ENCODE measurements at places on chromosomes 12 and 14.

- no peak for DNase-seq
Measured at GRCh38 chr14:101334656-101335055, 226.6 kb upstream of the DIO3 start.

GRCh38 chr12:26229910-26230309 is 34.5 kb downstream of the SSPN start:
- DNase-seq: no peak

DNA sequence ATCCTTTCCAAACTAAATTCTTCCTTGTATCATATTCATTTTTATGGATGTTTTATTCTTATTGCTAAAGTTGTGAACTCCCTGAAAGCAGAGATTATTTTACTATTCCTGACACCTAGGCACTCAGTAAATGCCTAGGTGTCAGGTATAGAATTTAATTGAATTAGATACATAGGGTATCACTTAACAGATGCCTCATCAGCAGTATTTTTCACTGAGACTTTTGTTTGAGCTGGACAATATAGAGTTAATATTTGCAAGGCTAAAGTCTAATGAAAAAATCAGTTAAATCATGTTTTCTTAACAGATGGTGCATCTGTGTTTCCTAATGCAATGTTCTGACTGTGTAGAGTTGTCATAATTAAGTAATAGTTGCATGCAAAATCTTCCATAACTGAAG is 182.7 kb downstream of the DERA start:
- no peak for DNase-seq

DNA sequence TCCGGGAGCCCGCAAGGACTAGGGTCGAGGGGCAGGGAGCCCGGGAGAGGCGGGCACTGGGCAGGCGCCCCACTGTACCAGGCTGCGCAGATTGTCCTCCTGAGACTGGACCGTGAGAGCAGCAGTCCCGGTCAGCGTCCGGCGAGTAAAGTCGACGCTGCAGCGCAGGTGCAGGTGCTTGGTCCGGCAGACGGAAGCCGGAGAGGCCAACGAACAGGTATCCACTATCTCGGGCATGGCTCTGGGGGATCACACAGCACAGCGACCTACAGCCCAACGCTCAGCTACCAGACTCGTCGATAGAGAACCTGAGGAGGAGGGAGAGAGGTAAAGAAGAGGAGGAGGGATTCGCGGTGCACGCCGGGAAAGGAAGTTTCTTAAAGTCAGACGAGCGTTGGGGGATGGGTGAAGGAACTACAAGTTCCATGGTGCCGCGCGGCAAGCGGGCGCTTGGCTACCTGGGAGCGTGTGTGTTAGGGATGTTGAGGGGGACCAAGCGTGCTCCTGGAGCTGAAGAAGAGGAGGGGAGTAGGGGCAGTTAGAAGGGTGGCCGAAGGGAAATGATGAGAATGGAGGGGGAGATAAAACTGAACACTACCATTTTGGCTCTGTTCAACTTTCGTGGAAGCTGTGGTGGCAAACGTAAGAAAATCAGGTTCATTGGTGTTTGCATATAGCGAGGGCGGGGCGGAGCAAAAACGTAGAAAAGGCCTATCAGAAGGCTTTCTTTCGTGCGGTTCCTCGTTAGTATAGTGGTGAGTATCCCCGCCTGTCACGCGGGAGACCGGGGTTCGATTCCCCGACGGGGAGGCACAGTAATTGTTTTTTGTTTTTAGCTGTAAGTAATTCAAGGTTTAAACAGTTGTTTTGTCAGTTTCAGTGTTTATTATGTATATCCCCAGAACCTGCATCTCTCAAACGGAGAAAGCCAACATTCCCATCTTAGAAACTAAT is at the start of gene LTA4H:
LTA4H (minus strand) TSS at position 305 of the 954 bp plus-strand sequence; CDS start at position 237, 68 bp downstream.
- DNase-seq: peak; percentile 95

DNA sequence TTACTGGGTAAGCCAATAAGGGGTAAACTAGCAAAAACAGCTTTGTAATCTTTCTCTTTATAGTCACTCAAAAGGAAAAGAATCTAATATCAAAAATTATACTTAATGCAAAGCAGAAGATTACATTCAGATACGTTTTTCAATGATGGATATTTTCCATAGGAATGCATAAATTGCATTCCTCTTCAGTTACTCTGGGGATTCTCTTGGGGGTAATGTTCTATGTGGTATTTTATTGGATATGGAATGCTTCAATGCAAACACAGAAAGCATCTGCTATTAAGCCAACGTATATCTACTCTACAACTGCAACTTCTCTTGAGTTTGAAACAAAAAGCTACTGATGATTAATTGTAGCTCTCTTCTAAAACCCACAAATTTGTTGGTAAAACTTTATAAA is 106.0 kb downstream of the SLC41A2 start:
- no peak for DNase-seq

- DNase-seq: no peak
Measured at GRCh38 chr14:21039585-21040369, 2.4 kb upstream of the RNASE7 start.

DNA sequence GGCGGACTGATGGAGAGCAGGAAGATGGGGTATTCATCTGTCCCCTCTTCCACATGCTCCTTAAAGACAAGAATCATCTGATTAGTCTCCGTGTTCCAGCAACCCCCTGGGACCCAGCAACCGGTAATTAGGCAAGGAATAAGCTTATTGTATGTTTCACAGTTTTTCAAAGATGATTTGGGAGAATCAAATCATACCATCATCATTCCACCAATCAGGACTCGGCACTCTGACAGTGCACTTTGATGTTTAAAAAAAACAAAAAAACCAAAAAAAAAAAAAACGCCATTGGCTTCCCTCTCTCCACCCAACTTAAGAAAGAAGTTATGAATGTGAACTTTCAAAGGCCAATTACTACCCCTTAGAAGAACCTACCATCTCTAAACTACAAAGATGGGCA is 1.3 kb upstream of the DYNC1H1 start:
- DNase-seq: no peak

- DNase-seq: no peak
Measured at GRCh38 chr12:49415521-49415970, 48.3 kb downstream of the SPATS2 start.

GRCh38 chr12:119283310-119283709 is 51.2 kb upstream of the CCDC60 start:
- DNase-seq: no peak

DNA sequence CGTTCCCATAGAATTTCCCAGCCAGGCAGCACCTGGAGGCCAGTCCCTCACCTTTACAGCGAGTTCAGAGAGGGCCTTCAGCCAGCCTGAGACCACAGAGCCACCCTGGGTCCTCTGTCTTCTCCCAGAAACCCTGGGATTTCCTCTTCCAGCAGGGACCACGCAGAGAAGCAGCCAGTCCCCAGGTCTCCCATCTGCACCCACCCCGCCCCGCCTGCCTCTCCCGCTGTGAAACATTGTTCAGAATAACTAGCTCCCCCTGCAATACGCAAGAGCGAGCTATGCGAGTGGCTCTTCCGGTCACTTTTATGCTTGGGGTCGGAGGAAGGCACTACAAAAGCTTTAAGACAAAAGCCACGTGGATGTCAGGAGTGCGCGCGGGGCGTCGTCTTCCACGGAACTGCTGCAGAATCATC is 77.8 kb downstream of the SERPINA3 start:
- DNase-seq: no peak

GRCh38 chr12:15808250-15808649 is 19.1 kb upstream of the EPS8 start:
- DNase-seq: no peak

- no peak for DNase-seq
Measured at GRCh38 chr14:68282479-68283377, 463.1 kb downstream of the RAD51B start.

GRCh38 chr14:61486930-61487495 is 165.6 kb downstream of the PRKCH start:
- DNase-seq: no peak

DNA sequence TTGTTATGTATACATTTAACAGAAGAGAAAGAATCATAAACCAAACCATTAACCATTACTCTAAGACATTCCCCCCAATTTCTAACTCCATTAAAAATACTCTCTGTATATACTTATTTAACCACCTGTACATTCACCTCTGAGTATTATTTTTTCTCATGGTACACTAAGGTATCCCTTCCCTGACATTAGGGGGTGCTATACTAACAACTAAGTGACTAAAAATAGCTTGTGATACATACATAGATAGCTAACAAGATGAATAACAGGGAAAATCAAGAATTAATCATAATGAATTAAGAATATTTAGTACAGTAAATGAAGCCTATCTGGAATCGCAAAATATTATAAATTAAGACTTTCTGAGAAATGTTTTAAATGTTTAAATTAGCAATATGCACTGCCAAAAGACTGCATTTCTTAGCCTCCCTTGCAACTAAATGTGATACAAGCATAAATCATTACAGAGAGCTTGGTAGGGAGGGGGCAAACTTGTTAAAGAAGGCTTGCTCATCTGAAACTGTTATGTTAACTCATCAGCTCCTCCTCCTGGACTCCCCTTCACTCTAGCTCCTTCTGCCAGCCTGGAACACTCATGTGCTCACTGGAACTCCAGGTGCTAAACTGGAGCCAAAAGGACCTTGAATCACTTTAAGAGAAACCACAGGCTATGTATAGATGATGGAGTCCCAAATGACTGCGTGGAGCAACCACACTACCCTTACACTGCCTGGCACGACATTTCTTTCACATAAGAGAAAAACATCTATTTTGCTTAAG is 14.9 kb downstream of the C2CD5 start:
- no peak for DNase-seq

DNA sequence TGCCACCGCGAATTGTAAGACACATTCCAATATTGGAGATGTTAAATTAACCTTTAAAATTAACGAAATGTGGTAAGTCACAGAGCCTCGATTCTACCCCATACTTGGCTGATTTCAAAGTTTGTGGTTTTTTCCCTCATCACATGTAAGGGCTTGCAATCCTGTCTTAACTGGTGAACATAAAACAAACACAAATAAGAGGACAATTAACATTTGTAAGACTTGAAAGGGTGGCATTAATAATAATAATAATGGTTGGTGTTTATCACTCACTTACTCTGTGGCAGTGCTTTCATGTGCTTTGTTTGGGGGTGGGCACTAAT is 26.6 kb downstream of the PPFIBP1 start:
- no peak for DNase-seq

- DNase-seq: no peak
Measured at GRCh38 chr12:50934981-50935807, 17.1 kb upstream of the HIGD1C start.

DNA sequence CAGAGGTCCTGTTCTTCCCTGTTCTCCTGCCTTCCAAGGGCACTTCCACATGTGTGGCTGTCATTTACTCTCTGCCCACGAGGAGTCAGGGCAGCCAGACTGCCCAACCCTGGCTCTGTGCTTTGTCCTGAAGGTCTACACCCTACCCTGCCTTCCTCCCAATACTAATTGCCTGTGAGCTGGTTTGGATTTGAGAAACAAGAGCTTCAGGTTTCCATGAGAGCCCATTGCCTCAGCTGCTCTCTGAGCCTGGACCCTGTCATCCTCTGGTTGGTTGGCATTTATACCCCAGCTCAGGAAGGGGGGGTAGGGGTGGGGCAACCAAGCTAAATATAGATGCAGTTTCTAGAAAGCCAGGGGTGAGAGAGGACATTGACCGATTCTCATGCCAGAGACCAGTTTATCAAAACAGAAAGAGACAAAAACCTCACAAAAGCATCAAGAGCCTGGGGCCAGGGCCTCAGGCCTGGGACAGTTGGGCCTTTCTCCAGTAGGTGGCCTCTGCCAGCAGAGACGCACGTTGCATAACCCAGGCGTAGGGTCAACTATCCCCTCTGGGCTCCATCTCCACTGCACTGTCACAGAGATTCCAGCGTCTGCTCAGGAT is 34.5 kb downstream of the VDR start:
- DNase-seq: no peak

- no peak for DNase-seq
Measured at GRCh38 chr14:42572032-42572431, 965.4 kb downstream of the LRFN5 start.

- peak; percentile 14 for DNase-seq
Measured at GRCh38 chr14:32075672-32076277, 1.3 kb upstream of the ARHGAP5 start.

GRCh38 chr14:104147346-104148125 is 9.1 kb downstream of the KIF26A start:
- DNase-seq: no peak

GRCh38 chr12:94725375-94726168 is 75.2 kb upstream of the TMCC3 start:
- no peak for DNase-seq

DNA sequence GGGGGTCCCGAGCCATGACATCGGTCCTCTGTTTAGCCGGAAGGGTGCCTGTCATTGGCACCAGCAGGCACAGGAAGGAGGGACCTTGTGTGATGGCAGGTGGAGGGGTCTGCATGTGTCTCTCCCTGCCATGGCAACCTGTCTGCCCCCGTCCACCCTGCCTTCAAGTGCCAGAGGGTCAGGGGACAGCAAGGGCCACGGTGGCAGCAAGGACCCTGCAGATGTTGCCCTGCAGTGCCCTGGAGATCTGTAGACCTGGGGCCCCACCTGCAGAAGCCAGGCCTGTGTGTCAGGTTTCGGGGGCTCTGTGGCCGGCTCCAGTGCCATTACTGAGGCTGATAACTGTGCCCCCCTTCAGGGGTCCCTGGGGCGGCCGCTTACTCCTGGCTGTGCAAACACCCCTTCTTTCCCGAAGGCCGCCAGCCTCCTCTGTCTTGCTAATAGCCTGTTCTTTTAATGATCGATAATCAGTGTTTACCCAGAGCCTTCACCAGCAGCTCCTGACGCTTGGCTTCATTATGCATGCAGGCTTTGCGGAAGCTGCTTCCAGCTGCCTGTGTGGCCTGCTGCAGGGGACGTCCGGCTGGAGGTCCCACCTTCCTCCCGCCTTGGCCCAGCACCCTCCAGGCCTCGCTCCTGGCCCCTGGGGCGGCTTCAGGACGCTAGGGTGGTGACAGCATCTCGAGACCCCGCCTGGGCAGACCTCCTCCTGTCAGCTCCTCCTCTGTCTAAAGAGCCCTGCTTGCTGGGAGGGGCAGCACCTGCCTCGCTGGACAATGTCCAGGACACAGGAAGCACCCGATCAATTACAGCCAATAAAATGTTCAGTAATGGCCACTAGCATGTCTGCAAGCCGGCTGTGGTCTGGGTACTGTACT is 153.0 kb downstream of the KIF26A start:
- no peak for DNase-seq

- no peak for DNase-seq
Measured at GRCh38 chr14:91891101-91891500, 23.8 kb upstream of the TC2N start.

DNA sequence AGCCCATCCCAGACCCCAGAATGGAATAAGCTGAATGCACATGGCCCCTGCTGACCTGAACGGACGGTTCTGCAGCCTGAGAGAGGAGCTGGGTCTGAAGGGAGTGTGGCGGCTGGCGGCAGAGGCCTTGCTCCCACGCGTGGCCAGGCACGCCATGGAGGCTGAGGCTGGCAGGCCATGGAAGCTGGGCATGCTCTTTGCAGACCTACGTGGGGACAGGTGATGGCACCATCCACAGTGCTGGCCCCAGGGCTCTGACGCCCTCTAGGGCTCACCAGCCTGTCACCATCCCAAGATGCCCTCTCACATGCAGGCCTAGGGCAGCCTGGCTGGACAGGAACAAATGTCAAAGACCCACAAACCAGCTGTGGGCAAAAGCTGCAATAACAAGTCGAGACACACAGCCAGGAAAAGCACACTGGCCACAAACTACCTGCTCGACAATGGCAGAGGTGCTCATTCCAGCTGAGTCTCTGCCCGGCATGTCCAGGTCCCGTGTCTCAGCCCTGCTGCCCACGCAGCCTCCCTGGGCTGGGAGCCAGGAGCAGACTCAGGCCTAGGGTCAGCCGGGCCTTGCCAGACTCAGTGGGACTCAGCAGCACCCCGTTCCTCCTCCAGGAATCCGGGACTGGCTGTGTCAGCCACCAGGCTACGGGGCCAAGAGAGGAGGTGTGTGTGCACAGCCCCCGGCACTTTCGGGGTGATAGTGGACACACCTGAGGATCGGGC is 19.7 kb downstream of the BTBD6 start:
- DNase-seq: no peak

Data from activated CD8-positive, alpha-beta memory T cell treated with anti-CD3 and anti-CD28 coated beads for 4 hours (primary cell).